ENCODE measurements at places on chromosomes 1 and 21.

- DNase-seq = no peak
Measured at GRCh38 chr1:46379996-46380395, 14.1 kb upstream of the FAAH start.

DNA sequence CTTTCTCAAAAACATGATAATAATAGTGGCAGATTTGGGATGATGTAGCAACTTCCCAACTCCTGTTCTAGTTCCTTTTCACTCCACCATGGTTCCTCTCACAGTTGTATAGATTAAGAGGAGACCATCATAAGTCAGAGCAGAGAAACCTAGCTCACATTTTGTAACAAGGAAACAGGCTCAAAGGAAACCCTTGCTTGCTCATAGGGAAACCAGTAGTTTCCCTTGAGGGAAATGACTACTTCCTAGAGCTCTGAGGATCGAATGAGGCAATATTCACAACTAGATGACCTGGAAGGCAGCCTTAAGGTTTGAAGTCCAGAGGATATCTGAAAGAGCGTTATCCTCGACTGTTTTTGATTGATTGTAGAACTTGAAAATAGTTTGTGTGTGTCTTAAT, 76.1 kb upstream of the C8B start:
- DNase-seq = no peak

- no peak for DNase-seq
Measured at GRCh38 chr1:193326296-193326695, 139.9 kb upstream of the B3GALT2 start.

GRCh38 chr1:41572224-41572623, 87.7 kb upstream of the EDN2 start:
- no peak for DNase-seq
